ENCODE measurements at places on chromosomes 1 and 21.

DNA sequence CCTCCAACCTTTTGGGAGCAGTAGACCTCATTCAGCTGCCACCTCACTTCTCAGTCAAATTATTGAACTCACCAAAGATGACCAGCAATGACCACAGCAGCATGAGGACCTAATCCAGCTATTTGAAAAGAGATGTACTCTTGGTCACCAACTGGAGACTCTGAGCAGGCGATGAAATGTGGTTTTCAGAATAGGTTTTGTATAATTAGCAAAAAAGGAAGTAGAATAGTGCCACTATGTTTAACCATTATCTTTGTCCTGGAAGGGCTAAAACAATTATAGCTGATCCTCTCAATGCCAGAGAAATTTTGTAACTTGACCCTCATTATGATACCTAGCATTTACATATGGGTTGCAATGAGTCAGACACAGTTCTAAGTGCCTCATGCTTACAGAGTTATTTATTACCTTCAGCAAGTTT, at the start of gene FCRL2:
FCRL2 (minus strand) TSS at position 162 of the 421 bp plus-strand sequence; CDS start at position 103, 59 bp downstream.
- DNase-seq = no peak

DNA sequence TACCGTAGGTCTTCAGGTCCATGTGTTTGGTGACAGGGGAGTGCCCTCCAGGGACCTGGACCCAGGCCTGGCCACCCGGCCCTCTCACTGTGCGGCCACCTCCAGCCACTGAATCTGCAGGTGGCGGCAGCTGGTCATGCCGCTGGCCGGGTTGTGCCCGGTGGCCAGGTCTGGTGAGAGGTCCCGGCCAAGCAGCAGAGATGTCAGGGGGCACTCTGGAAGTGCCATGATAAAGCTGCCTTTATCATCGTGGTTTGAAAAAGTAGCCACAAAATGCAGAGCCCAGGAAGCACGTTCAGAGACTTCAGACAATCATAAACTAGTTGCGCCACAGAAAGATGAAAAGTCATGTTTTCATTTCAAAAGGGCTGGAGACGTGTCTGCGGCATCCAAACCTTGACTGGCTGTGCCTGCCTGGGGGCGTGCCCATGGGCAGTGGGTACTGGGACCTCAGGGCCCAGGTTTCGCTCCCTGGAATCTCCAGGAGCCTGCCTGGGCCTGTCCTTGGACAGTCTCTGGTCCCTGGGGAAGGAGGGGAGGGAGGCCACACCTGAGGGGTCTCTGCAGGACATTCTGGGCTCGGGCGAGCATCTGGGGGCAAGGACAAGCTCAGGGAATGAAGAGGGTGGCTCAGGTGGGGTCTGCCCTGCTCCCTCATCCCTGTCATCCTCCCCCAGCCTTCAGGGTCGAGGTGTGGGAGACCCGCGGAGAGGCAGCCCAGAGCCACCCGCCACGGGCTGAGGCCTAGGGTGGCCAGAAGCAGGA, 44.9 kb downstream of the COL18A1 start:
- DNase-seq = peak; percentile 18

DNA sequence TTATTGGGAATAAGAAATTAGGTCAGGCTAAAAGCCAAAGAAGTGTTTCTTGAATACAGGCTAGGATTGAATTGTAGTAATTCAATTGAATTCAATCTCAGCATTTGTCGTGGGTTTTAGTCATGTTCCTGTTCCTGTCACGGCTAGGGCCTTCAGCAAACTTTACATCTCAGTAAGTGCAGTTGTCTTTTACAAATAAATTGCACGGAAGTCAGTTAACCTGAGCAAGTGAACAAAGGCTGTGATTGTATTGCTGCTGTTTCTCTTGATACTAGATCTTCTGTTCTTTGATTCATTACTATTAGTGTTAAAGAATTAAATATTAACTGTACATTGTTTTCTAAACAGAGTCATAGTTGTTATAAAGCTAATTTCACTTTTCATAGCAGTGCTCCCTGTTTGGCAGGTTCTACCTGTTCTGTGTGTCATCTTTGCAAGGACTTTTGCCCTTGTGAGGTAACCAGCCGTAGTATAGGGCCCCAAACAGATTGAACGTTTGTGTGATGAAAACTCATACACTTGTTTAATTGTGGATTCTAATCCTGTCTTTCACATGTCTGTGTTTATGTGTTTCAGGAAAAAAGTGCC, 164.4 kb downstream of the EDEM3 start:
- DNase-seq = no peak

DNA sequence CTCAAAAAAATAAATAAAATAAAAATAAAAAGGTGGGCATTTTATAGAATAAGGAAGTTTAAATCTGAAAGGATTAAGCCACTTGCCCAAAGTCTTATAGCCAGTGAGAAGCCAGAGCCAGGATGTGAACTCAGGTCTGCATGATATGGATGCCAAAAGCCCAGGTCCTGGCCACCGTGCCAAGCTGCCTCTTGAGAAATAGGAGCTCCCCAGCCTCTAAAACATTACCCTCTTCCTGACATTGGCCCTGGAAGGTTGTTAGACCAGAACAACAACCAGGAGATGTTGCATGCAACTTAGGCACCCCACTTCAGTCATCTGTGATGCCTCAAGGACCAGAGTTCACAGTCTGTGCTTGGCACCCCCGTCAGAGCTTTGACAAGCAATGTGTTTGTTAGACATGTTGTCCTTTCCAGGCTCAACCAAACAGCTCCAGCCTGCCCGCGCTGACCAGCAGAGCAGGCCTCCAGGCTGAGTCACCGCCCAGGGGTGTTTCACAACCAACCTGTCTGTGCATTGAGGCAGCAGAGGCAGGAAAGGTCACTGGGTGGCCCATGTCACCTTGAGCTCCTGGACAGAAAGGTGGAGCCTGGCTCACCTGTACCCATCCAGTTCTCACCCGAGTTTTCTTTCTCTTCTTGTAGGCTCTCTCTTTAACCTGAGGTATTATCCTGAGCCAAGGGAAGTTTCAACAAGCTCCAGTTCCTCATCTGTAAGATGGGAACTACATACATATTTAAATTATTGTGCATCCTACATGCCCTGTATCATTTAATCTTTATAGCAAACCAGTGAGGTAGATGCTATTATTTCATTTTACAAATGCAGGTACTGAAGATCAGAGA, 14.9 kb upstream of the MED18 start:
- peak; percentile 56 for DNase-seq

DNA sequence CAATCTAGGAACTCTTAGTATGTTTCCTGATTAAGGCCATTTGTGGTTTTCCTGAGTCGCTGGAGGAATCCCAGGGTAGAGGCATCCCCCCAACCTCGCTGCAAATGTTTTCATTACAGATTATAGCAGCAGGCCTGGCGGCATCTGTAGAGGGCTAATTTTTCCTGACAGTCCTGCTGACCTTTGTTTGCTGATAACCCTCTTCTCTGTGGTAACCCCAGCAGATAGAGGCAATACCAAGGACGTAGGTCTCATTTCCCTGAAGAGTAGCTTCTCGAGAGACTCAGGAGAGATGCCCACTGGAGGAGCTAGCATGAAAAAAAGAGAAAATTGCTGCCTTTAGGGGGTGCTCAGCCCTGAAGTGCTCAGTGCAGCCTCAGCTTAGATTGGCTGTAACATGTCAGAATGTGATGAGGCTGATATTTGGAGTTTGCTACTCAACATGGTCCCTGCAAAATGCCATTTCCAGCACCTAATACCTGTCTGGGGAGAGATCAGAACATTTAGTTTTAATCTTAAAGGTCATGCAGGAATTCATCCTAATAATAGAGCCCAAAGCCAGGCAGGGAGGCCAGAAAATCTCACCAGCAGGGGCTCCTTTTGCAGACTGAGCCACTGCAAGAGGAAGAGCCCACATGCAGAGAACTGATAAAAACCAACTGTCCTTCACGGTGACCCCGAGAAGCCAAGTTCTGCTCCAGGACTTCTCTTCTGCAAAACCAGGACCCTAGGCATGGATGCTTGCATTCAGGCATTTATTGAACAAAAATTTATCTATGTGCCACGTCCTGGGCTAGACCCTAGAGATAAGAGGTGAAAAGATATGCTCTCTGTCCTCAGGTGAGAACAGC, 184.5 kb downstream of the KAZN start:
- no peak for DNase-seq

- DNase-seq = no peak
These were observed 9.1 kb upstream of the PSMB2 start for GRCh38 chr1:35650416-35650815.

DNA sequence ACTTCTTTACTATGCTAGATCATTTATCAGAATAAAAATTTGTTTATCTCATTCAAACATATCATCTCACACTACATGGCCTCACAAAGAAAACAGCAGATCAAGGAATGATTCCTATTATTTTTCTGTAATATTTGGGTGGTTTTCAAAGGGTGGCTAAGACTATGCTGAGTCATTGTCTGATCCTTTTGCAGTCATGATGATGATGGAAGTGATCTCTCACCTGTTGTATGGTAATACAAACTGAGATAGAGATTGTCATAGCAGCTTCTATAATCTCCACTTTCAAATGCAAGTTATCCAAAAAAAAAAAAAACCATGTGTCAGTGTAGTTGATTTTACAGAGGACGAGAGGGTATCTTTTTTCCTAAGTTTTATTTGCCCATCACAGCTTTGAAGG, 37.2 kb upstream of the GBP5 start:
- no peak for DNase-seq

- DNase-seq = no peak
These were observed 96.7 kb upstream of the QSOX1 start for GRCh38 chr1:180057883-180058396.

Measured in Right ventricle myocardium superior (tissue), 1 donor.